Cortex of kidney (tissue), 1 donor: ENCODE measurements at places on chromosomes 12 and 14.

GRCh38 chr12:75360920-75361319 is 26.4 kb downstream of the GLIPR1L1 start:
- no peak for DNase-seq

- DNase-seq = no peak
Observed at GRCh38 chr14:91273885-91274273, 29.4 kb upstream of the GPR68 start.

DNA sequence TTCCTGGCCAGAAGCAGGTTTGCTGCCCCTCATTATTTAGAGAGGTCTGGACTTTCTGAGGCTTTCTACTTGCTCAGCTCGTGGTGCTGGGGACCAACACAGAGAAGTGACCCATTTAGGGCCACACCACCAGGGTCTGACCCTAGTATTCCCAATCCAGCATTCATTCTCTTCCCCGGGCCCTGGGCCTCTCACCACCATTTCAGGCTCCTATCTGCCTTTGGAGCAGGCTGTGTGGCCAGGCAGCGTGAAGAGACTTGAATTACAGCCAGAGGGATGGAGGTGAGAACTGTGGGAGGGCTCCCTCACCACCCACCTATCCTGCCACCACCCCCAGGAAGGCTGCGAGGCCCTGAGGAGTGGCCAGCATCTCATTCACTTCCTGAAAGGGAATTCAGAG is 24.6 kb downstream of the FAM222A start:
- DNase-seq = no peak

DNA sequence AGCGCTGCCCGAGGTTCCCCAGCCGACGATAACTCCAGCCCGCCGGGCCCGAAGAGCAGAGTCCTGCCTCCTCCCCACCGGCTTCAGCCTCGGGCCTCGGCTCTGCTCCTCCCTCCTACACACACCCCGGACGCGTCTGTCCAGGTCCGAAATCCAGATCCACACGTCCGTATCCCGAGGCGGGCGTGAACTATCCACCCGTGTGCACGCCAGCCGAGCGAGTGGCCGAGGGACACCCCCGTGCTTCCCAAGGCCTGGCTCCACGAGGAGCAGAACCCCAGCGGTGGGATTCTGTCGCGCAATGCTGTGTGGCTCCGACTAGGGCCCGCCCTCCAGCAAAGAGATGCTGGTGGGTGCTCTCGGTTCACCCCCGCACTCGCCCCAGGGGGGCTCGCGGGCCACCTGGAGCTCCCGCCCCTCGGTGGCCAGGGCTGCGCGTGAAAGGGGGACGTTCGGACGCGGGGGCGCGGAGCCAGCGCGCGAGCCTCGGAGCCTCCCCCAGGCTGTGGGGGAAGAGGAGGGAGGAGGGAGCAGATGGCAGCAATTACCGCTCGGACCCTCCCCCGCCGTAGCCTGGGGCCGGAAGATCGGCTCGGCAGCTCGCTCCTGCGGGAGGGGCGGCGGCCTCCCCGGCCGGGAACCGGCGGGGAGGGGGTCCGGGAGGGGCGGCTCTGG is 18.9 kb upstream of the ANKRD33 start:
- DNase-seq = no peak

DNA sequence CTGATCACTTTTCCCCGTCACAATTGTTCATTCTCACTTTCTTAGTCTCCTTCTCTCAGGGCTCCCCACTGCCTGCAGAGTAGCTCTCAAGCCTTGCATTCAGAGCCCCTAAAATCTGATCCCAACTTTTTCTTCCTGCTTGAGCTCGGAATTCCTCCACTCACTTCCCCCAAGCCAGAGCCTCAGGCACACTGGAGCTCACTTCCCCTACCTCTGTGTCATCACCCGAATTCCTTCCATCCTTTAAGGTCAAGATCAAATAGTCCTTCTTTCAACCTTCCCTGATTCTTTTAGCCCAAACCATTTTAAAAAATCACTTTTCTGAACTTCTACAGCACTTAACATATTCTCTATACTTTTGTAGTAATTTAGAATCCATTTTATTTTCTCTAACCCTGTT is 34.1 kb upstream of the ATP23 start:
- DNase-seq = no peak

GRCh38 chr12:95630496-95630895 is 79.2 kb upstream of the USP44 start:
- no peak for DNase-seq

GRCh38 chr12:121295746-121296617 is 527 bp downstream of the CAMKK2 start:
- no peak for DNase-seq

GRCh38 chr12:17132336-17132735 is 526.4 kb upstream of the LMO3 start:
- no peak for DNase-seq

DNA sequence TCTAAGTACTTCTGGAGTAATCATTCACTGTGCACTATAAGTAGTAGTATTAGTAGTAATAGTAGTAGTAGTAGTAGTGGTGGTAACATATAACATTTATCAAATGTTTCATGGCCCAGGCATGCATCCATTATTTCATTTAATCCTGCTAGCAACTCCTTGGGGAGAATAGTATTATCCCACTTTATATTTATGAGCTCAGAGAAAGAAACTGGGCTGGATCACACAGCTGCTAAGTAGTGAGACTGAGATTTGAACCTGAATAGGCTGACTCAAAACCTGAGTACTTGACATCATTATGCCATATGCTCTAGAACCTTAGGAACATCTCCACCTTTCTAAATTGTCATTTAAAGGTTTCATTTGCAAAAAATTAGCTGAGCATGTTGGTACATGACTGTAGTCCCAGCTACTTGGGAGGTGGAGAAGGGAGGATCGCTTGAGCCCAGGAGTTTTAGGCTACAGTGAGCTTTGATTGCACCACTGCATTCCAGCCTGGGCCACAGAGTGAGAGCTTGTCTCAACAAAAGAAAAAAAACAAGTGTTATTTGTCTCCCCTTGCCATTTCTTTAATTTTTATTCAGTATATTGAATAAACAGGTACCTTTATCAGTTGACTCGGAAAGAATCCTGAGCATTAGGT is 11.4 kb upstream of the NID2 start:
- no peak for DNase-seq

DNA sequence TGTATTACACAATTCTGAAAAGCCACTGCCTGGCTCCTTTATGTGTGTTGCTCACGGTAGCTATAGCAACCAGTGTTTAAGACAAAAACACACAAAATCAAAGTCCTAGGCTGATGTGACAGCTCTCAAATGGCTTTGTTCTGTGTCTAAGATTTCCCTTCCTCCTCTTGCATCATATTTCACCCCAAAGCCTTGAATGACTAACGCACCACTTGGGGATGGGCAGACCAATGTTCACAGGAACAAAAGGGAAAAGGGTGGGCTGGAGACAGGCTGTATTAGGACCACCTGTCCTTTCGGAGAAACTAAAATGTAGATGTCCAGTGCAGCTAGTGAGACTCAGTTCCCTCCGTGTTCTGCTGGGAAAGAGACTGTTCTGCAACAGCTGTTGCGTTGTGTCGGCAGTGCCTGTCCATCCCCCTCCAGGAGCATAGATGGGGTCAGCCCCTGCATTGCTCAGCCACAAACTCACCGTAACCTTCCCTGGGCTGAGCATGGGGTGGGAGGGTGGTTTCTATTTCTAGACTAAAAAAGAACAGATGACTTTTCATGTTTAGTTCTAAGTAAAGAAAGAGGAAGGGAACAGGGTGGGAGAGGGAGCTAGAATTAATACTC is 26.8 kb upstream of the DAAM1 start:
- no peak for DNase-seq

- DNase-seq = no peak
Observed at GRCh38 chr14:68543516-68543915, 249.4 kb downstream of the ZFP36L1 start.
